Fibroblast of skin of left biceps (primary cell): ENCODE measurements at places on chromosomes 2 and 18.

DNA sequence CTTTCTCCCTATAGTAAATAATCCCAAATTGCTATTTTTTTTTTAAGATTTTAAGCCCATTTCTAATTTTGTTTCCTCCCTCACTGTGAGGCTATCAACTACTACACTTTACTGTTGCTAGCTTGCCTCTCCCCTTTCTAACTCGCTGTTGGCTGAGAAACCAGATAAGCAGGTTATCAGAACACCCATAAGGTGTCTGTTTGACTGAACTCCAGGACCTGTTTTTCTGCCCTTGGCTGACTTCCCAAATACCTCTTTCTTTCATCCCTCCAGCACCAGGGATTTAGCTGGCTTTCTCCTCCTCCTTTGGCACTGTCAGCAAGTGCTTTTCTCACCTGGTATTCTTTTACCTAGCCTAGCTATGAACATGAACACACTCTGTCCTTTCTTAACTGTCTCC lies 11.1 kb downstream of the TRAK2 start:
- no peak for DNase-seq

GRCh38 chr2:19478409-19478808 lies 120.0 kb upstream of the OSR1 start:
- DNase-seq, result no peak

GRCh38 chr2:44972771-44973535 lies 31.5 kb downstream of the SIX3 start:
- DNase-seq, result no peak

- DNase-seq, result no peak
Observed at GRCh38 chr2:198004173-198004572, 199.8 kb downstream of the PLCL1 start.

GRCh38 chr2:238595750-238596570 lies 169.2 kb downstream of the ASB1 start:
- DNase-seq, result no peak

GRCh38 chr2:133452146-133452545 lies 116.1 kb downstream of the NCKAP5 start:
- no peak for DNase-seq

GRCh38 chr2:237242091-237242536 lies 156.4 kb downstream of the COPS8 start:
- DNase-seq, result no peak

DNA sequence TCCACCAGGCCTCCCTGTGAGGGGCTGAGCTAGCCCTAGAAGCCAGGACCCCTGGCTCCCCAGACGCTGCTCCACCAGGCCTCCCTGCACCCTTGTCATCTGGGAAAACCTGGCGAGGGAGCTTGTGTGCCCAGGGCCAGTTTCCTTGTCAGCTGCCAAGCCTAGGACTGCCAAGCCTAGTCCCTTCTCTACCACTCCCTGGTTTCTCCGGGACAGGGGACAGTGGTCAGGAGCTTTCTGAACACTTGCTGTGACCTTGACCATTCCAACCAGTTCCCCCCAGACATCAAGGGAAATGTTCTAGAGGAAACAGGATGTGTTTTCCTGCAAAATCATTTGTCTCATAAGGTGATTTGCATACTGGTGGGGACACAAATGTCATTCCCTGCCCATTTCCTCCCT lies 41.3 kb upstream of the MRPL33 start:
- DNase-seq, result no peak

DNA sequence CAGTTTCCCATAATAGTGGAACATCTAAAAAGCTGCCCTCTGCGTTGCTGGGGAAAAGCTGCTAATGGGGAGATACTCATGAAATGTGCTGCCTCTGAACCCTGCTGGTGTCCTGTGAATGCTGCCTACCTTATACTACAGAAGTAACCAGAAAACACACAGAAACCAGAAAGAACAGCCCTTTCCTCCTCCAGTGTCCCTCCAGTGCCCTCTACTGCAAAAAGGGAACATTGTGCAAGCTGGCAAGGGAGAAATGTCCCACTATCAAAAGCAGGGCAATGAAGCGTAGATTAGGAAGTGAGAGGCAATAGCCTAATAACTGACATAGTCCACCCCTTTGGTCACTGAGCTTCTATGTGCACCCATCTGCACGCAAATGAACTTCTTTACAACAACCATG lies 162.7 kb upstream of the ETAA1 start:
- DNase-seq, result no peak

GRCh38 chr2:239162976-239163687 lies 237.7 kb downstream of the HDAC4 start:
- DNase-seq, result no peak

DNA sequence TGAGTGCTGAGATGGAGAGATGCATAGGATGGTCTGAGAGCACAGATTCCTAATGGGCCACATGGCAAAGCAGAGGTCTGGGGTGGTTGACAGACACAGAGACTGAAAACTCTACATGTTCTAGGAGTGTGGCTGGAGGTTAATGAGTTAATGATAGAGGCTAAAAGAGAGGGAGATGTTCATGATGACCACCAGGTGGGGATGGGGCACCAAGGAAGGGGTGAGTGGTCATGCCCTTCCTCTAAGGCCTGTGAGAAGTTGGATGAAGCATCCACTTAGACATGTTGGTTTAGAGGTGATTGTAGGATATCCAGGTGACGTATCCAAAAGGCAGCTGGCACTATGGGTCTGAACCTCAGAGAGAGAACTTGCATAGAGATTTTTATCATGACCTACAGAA lies 102.1 kb downstream of the LRP2 start:
- no peak for DNase-seq

GRCh38 chr2:223051693-223052289 lies at the start of gene KCNE4:
Gene KCNE4 (plus strand): TSS chr2:223052190. CDS start chr2:223052831, 641 bp downstream.
- no peak for DNase-seq

GRCh38 chr2:27013738-27014137 lies 19.0 kb upstream of the TMEM214 start:
- no peak for DNase-seq

DNA sequence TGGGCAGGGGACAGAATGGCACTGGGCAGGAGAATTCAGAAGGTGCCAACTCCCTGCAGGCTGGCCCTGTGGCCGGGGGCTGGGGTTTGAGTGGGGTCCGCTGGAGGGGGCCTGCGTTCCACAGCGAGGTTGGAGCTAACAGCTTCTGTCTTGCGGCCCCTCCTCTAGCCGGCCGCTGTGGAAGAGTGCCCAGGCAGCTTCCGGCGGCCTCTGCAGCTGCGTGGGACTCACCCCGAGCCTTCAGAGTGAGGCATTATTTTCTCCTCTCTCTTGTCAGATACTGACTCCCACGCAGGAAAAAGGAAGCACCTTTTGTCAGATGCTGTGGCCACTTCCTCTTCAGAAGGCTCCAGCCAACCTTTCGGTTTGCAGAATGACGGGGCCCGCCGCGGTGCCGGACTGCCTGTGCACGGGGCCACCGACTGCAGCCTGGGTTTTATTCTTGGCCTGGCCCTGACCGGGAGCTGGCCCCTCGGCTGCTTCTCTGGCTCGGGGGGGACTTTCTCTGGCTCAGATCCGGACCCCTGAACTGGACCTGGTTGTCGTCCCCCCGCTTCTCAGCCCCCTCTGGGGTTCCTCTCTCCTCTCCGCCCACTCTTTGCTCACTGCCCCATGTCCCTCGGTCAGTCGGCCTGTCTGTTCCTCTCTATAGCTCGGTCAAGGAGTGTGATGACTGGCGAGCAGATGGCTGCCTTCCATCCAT lies 40.1 kb downstream of the ARHGAP25 start:
- no peak for DNase-seq
